ENCODE measurements at places on chromosomes 7 and 10.

GRCh38 chr10:90930971-90931871 lies 10.3 kb upstream of the ANKRD1 start:
- DNase-seq = no peak

GRCh38 chr10:75773231-75773780 lies 341.9 kb downstream of the LRMDA start:
- no peak for DNase-seq

DNA sequence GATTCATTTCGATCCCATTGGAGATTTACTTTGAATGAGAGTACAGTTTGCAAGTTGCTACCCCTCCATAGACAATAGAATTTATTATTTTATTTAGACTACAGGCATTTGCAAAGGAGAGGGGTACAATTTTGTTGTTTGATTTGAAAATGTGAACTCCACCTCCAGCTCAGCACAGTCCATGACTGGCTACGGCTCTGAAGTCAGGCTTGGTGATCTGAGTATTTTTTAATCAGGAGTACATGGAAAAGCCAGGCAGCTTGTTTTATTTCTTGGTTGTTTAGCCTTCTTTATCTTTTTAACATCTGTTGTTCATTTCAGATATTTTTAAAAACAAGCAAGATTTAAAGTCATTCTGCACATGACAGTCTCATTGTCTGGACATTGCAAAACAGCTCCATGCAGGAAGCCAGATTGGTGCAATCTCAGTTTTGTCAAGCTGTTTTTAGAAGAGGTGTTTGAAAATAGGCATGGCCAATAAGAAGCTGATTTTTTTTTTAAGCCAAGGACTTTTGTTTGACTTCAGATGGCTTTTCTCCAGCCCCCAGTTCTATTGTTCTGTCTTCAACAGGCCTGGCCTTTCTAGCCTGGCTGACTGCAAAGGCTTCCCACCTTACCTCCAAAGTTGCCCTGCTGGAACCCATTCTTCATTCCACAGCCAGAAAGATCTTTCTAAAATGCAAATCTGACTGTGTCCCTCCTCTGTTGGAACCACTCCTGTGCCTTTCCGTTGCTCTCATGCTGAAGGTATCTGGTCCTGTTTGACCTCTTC lies 12.2 kb downstream of the PLXDC2 start:
- DNase-seq = no peak

DNA sequence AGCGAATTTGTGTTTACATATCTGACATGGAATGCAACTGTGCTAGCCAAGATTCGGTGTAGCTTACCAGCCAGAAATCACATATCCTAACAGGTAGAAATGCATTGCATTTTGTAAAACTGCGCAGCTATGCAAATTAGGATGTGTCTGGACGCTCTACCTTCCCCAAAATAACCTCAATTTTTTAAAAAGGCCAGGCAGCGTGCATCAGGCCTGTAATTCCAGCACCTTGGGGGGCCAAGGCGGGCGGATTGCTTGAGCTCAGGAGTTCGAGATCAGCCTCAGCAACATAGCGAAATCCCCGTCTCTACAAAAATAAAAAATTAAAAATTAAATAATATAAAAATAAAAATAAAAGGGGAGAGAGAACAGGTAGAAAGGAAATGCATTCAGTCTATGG lies 305.0 kb downstream of the TYW1 start:
- no peak for DNase-seq

DNA sequence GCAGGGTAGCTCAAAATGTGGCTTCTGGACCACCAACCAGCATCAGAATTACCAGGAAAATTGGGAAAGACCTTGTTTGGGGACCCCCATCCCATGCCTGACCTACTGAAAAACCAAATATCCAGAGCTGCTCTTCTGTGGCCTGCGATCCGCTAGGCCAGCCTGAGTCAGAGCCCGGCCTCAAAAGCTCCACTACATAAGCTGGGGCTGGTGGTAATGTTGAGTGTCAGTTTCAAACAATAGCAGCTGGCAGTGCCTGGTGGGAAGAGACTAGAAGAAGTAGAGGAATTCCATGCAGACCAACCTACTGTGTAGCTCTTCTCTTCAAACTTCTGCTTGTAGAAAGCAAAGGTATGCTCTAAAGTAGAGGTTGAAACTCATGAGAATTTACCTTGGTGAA lies 52.0 kb downstream of the KLRG2 start:
- DNase-seq = no peak

DNA sequence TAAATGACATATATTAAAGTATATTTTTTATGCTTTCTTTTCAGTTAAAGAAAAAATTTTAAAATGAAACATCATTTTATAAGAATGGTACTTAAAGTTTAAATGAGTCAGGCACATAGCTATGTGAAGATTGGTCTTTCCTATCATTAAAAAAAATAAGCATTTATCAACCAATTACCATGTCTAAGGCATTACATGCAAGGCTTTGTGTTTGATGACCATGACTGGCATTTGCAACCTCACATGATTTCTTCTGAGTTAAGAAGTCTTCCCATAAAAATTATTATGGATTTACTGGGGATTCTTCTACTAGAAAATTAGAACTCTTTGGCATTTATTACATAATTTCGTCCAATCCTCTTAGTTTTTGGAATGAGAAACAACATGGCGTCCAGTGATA lies 776.1 kb downstream of the MAGI2 start:
- no peak for DNase-seq

DNA sequence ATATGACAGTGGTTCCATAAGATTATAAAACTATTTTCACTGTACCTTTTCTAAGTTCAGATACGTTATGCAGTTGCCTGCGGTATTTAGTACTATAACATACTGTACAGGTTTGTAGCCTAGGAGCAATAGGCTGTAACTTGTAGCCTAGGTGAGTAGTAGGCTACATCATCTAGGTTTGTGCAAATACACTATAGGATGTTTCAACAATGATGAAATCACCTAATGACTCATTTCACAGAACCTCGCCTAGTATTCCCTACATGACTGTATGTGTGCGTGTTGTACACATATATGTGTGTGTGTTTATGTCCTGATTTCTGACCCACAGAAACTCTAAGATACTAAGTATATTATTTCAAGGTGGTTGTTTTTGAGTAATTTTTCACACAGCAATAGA lies 139.0 kb downstream of the HERPUD2 start:
- DNase-seq = no peak

GRCh38 chr10:30151581-30152389 lies 92.4 kb upstream of the JCAD start:
- no peak for DNase-seq

- DNase-seq = no peak
Measured at GRCh38 chr10:42969147-42969546, 107.7 kb upstream of the RET start.

DNA sequence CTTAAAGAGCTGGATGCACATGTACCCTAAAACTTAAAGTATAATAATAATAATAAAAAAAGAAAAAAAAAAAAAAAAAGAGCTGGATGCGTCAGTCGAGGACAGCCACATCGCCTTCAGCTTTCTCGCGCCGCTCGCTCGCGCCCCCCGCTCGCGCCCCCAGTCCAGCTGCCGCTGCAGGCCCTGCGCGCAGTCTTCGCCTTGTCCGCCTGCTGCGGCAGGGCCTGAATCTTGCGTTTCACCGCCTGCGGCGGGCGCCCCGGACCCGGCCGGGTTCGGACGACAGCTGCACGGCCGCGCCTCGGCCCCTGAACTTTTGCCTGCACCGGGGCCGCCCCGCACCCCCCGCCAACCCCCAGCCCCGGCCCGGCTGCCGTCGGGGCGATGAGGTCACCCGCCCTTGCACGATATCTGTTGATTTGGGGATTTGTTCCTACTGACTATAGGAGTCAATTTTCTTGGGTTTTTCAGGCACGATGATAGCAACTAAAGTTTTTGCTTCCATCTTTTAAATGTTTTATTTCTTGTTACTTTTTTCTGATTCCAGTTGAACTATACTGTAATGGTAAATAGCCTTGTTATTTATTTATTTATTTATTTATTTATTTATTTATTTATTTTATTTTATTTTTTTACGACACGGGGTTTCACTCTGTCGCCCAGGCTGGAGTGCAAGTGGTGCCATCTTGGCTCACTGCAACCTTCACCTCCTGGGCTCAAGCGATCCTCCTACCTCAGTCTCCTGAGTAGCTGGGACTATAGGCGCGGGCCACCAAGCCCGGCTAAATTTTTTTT lies 33.5 kb upstream of the CPN1 start:
- no peak for DNase-seq

- DNase-seq = no peak
Measured at GRCh38 chr7:22697876-22698606, 29.0 kb upstream of the IL6 start.

All from stimulated activated CD4-positive, alpha-beta T cell treated with anti-CD3 and anti-CD28 coated beads, Interleukin-12 subunit alpha, Interleukin-12 subunit beta, amount 100 ng/mL, for 48 hours (primary cell).